ENCODE measurements at places on chromosomes 7 and 10.

DNA sequence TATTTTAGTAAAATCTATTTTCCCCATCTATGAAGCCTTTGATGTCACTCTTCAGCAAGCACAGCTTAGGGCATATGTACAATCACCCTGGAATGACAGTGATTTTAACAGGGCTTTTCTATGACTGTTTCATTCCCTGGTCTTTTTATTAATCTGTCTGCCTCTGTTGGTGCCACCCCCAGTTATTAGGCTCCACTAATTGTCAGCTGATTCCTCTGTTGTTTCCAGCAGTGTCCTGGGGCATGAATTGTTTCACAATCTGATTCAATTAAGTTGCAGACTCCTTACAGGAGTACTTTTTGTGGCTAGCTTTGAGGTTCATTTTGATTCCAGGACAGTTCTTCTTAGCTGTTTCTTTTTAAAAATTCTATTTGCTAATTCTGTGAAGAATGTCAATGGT is 38.6 kb downstream of the MYO3A start:
- no peak for DNase-seq

DNA sequence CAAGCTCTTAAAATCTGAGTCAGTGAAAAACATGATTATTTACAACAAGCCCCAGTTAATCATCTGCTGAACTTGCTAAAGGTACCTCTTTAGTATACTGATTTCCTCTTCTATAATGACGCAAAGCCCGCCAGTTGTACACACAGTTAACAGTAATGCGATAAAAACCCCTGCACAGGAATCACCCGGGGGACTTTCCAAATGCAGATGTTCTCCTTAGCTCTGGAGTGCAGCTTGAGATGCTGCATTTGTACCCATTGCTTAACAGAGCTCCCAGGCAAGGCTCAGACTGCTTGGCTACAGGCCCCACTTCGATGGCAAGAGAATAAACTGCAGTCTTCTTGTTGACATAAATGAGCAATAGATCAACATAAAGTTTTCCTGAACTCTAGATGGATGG is 279.6 kb upstream of the HGF start:
- no peak for DNase-seq

DNA sequence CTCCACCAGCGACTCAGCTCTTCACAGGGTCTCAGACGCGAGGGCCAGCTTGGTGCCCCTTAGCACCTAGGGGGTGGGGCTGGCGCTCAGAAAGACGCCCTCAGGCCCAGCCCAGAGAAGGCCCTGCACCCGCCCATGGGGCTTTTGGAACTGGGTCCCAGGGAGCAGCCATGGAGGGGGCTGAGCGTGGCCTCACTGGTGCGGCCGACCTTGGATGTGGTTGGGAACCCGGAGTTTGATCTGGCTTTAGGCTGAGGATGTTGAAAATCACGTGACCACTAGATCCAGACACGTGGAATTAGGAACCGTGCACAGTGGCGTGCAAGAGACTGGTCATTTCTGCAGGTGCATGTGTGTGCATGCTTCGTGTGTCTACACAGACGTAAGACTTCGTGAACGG is 185.4 kb downstream of the DNAJB6 start:
- no peak for DNase-seq

DNA sequence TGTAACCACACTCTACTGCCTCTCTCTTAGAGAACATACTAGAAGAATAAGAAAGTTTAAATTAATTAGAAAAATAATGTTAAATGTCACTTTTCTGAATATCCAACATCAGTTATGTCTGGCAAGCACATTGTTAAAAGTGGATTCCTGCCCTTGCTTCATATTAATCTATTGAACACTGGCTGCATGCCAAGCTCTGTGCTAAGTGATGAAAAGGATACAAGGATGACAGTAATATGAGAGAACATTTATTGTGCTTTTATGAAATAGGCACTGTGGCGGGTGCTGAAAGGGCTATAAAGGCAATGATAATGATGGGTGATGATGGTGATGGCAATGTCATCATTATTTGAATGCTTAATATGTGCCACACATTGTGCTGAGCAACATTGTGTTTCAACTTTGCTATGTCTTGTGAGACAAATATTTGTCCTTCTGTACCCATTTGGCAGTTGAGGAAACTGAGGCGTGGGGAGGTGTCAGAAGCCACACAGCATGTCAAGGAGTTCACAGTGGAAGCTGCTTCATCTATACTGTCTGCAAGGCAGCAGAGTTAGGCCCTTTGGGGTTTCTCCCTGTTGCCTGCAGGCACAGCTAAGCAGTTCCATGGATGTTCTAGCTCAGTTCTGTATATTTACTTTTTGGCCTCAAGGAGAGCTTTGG is 64.2 kb upstream of the RAPGEF5 start:
- DNase-seq: no peak

DNA sequence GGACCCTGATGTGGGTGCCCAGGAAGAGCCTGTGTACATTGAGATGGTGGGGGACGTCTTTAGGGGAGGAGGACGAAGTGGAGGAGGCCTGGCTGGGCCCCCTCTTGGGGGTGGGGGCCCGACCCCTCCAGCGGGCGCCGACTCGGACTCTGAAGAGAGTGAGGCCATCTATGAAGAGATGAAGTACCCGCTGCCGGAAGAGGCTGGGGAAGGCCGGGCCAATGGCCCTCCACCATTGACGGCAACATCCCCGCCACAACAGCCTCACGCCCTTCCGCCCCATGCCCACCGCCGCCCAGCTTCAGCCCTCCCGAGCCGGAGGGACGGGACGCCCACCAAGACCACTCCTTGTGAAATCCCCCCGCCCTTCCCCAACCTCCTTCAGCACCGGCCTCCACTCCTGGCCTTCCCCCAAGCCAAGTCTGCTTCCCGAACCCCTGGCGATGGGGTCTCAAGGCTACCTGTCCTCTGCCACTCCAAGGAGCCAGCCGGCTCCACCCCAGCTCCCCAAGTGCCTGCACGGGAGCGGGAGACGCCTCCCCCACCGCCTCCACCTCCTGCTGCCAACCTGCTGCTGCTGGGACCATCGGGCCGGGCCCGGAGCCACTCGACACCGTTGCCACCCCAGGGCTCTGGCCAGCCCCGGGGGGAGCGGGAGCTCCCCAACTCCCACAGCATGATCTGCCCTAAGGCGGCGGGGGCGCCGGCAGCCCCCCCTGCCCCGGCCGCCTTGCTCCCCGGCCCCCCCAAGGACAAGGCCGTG is 4.8 kb downstream of the NYAP1 start:
- DNase-seq: no peak

DNA sequence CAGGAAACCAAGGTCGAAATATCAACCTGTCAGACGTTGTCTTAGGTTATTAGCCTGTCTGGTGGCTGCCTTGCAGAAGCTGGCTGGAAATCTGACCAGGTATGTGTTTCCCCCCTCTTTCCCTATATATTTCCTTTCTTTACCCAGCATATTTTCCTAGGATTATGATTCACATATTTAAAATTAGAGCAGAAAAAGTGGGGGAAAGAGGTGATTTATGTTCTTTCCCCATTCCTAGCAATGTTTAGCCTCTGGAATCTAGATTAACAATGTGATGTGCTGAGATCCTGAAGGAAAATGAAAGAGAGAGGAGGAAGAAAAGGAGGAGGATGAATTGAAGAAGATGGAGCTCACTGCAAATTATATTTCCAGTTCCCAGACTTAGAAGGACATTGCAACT is 421.4 kb upstream of the AUTS2 start:
- no peak for DNase-seq

DNA sequence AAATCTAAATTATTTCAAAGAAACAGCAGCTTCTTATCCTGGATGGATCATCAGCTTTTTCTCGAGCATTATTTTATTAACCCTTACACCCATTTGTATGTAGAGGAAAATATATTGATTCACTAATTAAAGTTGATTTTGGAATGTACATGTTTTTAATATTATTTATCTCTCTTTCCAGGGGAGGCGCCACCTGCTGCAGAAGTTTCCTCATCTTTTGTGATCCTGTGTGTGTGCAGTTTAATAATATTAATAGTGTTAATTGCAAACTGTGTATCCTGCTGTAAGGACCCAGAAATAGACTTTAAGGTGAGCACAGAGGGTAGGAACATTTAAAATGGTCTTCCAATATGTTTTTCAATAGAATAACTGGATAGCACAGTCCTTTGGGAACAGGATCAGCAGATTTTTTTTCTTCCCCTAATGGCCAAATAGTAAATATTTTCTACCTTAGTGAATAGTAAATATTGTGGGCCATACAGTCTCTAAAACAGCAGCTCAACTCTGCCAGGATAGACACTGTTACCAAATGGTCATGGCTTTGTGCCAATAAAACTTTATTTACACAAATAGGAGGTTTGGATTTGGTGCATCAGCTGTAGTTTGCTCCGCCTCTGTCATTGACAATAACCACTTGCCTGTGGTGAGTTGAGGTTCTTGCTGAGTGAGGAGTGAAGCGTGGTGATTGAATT is 30.6 kb downstream of the LMTK2 start:
- no peak for DNase-seq

- no peak for DNase-seq
These were observed 57.1 kb upstream of the VSTM2A start for GRCh38 chr7:54485044-54485443.

DNA sequence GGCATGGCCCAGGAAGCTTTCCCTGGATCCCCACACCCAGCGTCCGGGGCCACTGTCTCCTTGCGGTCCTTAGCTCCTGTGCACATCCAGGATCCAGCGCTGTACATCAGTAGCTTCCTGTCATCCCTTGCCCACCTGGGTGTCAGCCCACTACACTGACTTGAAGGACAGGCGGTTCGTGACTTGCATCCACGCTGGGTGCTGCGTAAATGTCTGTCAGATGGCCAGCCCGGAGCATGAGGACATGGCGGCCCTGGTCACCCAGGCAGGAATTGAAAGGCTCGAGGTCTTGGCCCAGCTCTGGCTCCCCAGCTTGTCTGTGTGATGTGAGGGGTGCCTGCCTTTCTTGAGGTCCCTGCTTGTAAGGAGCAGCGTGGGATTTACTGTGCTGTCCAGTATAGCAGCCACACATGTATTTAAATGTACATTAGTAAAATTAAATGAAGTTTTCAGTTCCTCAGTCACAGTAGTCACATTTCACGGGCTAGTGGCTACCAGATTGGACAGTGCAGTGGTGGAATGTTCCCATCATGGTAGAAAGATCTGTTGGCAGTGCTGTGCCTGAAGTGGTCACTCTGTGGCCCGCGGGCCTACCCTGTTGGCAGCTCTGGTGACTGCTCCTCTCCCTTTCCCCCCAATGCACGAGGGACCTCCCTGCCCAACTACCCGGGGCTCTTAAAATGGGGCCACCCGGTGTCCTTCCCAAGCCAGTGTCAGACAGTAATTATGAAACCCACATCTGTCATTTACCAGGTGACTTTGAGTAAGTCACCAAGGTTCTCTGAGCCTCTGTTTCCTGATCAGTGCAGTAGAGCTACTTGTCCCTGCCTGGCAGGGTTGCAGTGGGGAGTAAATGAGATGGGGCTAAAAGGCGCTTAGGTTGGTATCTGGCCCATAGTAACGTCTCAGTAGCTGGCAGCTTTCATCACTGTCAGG is 97.8 kb upstream of the PPIF start:
- DNase-seq: no peak

- no peak for DNase-seq
These were observed 719.5 kb downstream of the LRMDA start for GRCh38 chr10:76150876-76151288.

- DNase-seq: no peak
These were observed 4.0 kb upstream of the PANK1 start for GRCh38 chr10:89649051-89649450.

- DNase-seq: no peak
These were observed 980.5 kb downstream of the LRMDA start for GRCh38 chr10:76411729-76412435.

GRCh38 chr10:99843310-99843709 is 60.9 kb downstream of the ABCC2 start:
- no peak for DNase-seq

GRCh38 chr7:8014399-8014798 is 45.8 kb downstream of the GLCCI1 start:
- DNase-seq: no peak

- DNase-seq: no peak
These were observed 162.0 kb upstream of the MGMT start for GRCh38 chr10:129305046-129305445.

- no peak for DNase-seq
These were observed at the start of gene GTF2I for GRCh38 chr7:74657692-74658177. TSS of gene GTF2I (plus strand) at chr7:74657718. CDS start at chr7:74689129, 31,411 bp downstream.

DNA sequence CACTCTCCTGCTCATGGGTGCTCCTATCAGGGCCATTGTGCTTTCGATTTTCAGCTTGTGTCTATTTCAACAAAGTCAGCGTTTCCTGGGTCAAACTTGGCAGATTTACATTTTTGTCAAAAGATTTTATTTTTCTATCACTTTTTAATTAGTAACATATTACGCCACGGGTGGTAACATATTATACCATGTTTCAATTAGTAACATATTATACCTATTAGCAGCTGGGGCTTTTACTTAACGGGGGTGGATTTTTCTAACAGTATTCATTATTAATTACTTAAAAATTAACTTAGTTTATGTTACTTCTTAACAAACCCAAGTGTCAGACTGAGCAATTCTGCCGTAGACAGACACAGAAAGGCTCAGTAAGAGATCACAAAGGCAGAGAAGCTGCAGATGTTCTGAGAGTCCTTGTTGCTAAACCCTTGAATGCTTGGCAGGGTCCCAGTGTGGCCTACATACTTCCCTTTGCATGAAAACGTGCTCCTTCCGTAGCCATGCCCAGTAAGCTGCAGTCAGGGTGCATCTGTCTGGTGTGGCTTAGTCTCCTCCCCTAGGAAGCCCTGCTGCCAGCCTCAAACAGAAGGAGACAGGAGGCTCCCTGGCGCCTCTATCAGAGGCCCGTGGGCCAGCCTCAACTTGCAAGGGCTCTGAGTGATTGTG is 263.1 kb upstream of the CXCL12 start:
- DNase-seq: no peak

- no peak for DNase-seq
These were observed 3.0 kb upstream of the MCM10 start for GRCh38 chr10:13158401-13158800.

GRCh38 chr7:149741629-149742028 is 31.8 kb downstream of the ZNF467 start:
- no peak for DNase-seq

DNA sequence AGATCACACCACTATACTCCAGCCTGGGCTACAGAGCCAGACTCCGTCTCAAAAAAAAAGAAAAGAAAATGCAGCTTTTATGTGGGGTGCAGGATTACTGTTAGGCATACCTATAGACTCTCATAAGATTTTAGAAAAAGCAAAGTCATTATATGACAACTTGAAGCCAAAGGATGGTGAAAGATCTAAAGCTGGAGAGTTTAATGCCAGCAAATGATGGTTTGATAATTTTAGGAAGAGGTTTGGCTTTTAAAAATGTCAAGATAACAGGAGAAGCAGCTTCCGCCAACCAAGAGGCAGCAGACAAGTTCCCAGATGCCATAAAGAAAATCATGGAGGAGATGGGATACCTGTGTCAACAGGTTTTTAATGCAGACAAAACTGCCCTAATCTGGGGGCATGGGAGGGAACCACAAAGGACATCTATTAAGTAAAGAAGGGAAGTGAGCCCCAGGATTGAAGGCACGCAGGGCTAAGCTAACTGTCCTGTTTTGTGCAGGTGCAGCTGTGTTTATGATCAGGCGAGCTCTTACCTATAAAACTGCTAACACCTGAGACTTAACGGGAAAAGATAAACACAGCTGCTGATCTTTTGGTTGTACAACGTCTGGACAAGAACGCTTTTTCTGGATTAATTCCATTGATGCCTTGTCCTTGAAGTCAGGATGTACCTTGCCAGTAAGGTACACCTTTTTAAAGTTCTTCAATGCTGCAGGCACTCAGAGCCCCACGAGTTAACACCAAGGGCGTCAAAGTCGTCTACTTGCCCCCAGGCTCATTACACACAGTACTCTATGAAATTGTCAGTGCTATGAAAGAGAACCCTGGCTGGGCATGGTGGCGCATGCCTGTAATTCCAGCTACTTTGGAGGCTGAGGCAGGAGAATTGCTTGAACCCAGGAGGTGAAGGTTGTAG is 10.5 kb upstream of the ANKRD61 start:
- DNase-seq: no peak

GRCh38 chr7:44291733-44292419 is 33.5 kb downstream of the CAMK2B start:
- DNase-seq: no peak

Data from activated T-helper 1 cell treated with Interleukin-2 at 50 U/mL for 16 hours (primary cell).